ENCODE measurements at places on chromosomes 3 and 15.

GRCh38 chr3:52036829-52037228 lies 19.5 kb downstream of the DUSP7 start:
- no peak for DNase-seq

GRCh38 chr3:122986693-122987179 lies 40.8 kb downstream of the SEMA5B start:
- no peak for DNase-seq

- DNase-seq: no peak
These were observed 32.0 kb upstream of the SEMA6D start for GRCh38 chr15:47685141-47685870.

GRCh38 chr15:89783861-89784685 lies 7.9 kb downstream of the MESP2 start:
- no peak for DNase-seq

GRCh38 chr3:65094723-65095122 lies 406.9 kb upstream of the ADAMTS9 start:
- no peak for DNase-seq

GRCh38 chr3:172189987-172190603 lies 150.7 kb downstream of the FNDC3B start:
- peak; percentile 63 for DNase-seq

DNA sequence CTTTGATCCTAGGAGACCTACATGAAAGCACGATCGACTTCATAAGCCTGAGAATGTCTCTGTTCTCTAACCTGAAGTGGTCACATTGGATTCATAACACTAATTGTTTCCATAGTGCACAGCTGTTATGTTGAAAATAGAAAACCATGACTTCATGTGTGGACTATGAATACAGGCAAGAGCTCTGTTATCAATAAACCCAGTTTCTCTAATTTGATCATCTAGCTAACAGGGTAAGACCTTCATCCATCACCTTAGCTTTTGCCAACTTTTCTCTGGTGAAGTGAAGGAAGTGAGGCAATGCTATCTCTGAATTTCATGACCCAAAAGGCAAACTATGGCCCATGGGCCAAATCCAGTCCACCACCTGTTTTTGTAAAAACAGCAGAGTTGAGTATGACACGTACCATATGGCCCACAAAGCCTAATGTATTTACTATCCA lies 27.2 kb downstream of the ABI3BP start:
- no peak for DNase-seq

GRCh38 chr3:106392915-106393314 lies 524.1 kb upstream of the CBLB start:
- no peak for DNase-seq

Data from iris pigment epithelial cell (primary cell).